ENCODE measurements at places on chromosomes 4 and X.

DNA sequence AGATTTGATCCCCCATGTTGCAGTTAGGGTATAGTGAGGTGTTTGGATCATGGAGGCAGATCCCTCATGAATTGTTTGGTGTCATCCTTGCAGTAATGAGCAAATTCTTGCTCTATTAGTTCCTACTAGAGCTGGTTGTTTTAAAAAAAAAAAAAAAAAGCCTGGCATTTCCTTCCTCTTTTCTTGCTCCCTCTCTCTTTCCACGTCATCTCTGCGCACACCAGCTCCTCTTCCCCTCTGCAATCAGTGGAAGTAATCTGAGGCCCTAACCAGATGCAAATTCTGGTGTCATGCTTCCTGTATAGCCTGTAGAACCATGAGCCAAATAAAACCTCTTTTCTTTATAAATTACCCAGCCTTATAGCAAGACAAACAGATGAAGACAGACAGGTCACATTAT, 24.5 kb downstream of the WDR17 start:
- peak; percentile 66 for DNase-seq

GRCh38 chr4:70984589-70984988, 8.9 kb upstream of the DCK start:
- peak; percentile 12 for DNase-seq

GRCh38 chr4:7513671-7514070, 78.9 kb upstream of the PSAPL1 start:
- DNase-seq = no peak

GRCh38 chr4:7857238-7857701, 82.4 kb downstream of the AFAP1 start:
- DNase-seq = no peak

DNA sequence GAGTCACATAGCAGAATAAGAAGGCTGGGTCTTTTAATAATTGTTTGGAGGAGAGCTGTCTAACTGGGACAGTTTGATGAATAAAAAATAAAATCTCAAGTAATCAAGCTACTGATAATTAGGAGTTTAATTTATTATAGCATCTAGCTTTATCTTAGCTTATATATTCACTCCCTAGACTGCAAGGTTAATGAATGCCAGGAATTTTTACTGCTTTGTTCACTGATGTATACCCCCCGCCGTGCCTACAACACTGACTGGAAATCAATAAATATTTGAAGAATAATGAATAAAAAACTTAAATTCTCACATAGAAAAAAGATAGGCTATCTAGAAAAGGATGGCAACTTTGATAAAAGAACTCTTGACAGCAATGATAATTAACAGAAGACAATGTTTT, 59.7 kb downstream of the IQCM start:
- DNase-seq = no peak

- no peak for DNase-seq
Observed at GRCh38 chrX:50495616-50496015, 25.0 kb upstream of the DGKK start.

DNA sequence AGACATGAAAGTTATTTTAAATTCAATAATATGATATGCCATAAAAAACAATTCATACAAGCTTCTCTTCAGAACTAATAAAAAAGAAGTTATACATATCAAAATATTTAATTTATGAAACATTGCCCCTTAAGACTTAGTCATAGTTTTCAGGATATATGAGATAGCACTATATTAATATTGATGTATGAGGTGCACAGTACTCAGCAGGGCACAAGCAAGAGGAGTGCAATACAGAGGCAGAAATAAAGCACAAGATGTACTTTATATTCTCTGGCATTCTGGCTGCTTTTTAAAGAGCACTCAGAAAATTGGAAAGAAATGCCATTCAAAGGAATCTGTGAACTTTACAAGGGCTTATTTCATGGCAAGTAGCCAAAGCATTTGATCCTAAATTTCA, 274.9 kb downstream of the CPXCR1 start:
- DNase-seq = no peak

GRCh38 chrX:49184294-49185281, 1.6 kb downstream of the PRICKLE3 start:
- DNase-seq = peak; percentile 58

GRCh38 chrX:128816919-128817318, 706.4 kb downstream of the SMARCA1 start:
- DNase-seq = peak; percentile 16

DNA sequence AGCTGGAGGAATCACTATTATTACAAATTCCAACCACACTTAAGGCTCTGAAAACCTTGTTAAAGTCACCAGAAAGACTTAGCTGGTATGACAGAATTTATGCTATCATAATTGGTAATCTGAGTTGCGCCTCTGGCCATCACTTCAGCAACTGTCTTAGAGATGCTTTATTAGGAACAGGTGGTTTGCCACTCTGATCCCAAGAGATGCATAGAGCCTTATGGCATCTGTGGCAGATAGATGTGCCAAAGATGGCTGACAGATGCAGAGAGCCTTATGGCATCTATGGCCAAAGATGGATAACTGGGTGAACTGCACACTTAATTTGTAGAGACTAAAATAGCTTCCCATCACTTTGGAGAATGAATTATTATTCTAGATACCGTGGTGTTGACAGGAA, 32.3 kb upstream of the PLAC8 start:
- DNase-seq = no peak

DNA sequence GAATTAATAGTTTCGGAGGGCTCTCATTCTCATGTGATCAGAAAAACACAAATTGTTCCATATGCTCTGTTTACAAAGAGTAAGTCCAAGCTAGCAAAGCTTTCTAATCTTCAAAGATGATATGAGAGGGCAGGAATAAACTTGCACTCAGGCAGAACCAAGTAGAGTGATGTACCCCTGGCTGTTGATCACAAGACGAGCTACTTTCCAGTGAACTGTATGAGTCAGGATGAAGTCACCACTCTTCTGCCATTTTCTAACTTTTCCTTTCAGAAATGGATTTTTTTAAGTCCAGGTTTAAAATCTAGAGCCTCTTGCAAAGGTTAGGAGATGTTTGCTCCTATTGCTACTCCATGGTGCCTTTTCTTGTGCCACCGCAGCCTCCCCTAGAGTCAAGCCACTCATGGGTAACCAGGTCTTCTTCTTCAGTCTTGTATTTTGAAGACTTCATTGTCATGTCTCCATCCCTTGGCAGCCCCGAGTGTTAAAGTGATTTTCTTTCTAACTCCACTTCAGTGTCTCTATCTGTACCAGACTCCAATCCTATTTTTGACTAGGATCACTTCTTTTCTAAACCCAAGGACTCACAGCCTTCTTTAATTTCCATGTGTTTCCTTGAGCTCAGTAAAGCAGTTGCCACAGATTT, 171.9 kb upstream of the GALNT7 start:
- no peak for DNase-seq

DNA sequence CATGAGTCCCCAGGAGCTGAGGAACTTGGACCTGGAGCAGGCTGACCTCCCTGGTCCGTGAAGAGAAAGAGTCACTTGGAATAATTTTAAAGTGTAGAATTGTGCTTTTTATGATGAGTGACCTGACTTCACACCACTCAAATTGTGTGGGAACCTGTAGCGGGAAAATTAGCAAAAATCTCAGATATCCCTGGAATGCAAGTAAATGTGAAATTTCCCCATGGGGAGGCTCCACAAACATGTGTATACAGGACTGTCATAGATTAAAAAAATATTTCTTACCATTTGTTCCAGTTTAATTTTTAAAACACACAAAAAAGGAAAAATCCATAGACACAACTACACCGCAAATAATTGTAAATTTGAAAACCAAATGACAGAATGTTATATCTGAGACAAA, 1079.6 kb upstream of the PABPC4L start:
- no peak for DNase-seq

DNA sequence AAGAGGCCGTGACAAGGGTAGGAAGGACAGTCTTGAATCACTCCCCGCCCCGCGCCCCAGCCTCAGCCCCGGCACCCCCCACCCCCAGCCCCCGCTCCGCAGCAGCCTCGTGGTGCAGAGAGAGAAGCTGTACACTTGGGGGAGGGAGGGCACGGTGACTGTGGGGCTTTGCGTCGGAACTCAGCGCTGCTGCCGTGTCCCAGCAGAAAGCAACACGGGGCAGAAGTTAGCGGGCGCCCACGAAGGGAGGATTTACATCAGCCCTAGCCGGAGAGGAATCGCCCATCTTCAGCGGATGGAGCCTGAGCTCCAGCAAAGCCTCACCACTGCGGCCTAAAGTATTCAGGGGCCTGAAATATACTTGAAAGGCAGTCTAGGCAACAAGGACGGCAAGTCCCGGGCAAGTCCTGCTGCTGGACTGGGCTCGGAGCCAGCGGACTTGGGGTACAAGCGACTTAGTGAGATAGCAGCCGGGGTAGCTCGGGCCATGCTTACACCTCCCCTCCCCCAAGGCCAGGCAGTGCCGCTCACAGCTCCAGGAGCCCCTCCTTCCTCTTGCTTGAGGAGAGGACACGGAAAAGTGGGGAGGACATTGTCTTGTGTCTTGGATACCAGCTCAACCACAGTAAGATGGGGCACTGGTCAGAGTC, 18.5 kb upstream of the OPN1LW start:
- peak; percentile 64 for DNase-seq

DNA sequence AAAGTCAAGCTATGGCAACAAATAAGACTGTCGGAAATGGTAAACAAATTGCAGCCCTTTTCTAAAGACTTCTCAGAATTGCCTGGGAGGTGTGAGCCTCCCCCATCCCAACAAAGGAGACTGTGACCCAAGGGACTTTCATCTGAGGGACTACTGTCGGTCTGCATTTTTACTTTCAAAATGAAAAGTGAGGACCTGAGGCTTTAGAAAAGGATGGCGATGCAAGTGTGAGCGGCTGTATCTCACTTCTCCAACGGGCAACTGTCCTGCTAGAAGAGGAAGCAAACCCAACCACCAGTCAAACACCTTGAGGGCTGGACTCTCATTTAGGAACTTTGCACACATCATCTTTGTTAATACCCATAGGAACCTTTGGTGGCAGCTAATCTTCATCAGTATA, 62.6 kb upstream of the CLNK start:
- DNase-seq = no peak

DNA sequence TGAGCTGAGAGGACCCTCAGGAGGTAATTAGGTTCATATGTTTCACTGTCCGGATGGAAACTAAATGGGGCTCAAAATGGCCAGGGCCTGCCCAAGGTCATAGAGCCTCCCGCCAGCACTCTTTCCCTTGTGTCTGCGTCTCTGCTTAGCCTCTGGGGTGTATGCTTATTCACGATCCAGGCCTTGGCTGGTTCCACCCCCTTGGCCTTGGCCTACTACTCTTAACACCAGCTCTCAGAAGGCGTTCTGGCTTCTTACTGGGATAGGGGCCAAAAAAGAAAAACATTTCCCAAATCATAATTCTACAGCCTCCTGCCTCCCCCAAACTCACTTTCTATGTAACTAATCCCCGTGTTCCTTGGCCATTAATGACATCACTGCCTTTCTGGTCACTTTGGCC, 68.8 kb downstream of the RTL5 start:
- DNase-seq = no peak

DNA sequence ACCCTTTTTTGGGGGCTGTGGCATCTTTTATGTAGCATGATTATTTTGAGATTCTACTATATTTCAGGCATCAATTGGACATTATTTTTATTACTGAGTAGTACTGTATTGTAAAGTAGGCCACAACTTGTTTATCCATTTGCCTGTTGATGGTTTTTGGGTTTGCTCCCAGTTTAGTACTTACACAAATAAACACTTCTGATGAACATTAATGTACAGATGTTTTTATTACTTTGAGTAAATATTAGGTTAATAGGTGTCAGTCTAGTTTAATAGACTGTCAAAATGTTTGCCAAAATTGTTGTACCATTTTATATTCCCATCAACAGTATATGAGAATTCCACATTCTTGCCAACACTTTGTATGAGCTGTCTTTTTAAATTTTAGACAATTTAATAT, 214.9 kb upstream of the MAD2L1 start:
- no peak for DNase-seq

DNA sequence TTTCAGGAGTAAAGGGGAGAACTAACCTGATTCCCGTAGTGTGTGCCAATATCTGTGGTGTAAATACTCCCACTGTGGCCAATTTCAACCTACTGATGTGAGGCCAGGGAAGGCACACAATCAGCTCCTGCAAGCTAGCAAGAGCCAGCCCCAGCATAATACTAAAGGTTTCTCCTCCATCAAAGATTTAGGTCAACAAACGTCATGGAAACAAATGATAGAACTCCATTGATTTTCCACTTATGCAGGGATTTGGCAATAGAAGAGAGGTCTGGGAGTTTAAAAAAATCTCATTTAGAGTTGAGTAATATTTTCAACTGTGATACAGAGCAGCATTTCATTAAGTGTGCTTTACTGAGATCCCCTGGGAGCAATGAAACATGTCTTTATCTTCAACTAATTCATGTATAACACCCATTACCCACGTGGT, 15.8 kb upstream of the VEGFD start:
- no peak for DNase-seq

DNA sequence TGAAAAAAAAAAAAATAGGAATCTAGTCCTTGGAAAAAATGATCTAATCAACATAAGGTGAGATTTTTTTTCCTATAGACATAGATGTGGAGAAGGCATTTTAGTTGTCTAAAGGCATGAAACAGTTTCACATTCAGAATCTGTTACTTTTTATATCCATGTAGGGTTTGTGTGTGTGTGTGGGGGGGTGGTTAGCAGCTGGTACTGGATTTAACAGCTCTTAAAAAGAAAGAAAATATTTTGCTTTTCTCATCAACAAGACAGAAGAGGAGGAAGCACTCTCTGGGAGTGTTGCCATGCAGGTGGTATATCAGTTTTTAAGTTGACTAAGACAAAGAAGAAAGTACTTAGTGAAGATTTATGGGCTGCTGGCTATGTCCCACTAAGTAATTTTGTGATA, 122.3 kb downstream of the VCX3B start:
- no peak for DNase-seq

DNA sequence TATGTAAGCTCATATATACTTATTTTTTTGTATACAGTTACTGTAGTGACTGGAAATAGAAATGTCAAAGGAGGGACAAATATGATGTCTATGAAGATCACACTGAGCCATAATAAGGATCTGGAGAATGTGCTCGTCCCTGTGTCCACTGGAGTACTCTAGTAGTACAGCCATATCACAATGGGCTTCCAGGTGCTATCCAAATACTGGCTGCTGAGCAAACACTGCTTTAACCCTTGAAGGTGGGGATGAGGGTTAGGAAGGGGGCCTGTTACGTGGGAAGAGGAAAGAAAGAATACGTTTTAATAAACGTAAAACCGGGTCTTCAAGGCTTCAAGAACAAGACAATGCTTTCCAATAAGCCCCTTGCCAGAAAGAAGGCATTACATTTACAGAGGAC, 29.8 kb upstream of the TMEM150C start:
- no peak for DNase-seq

- DNase-seq = no peak
Observed at GRCh38 chrX:24014388-24015018, 12.5 kb downstream of the KLHL15 start.

- DNase-seq = no peak
Observed at GRCh38 chr4:26804925-26805324, 55.7 kb upstream of the STIM2 start.

DNA sequence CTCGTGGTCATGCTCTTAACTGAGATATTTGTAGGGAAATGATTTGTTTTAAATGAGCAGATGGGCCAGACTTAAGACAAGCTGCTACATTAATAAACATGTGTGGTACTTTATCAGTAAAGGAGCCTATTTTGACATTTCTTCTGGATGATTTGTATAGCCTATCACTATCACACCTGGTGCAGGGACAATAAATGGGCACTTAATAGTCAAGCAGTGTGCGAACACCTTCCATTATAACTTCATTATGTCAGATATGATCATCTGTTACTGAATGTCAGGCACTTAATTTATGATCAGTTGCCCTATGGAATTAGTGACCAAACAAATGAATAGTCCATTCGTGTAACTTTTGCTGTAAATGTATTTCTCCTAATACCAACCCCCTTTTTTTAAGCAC, 628.8 kb downstream of the ADGRL3 start:
- no peak for DNase-seq

GRCh38 chr4:71186566-71187403, 152.0 kb upstream of the SLC4A4 start:
- peak; percentile 49 for DNase-seq

All from hematopoietic multipotent progenitor cell treated with erythropoietin and hydrocortisone succinate and interleukin-3 and kit ligand, for 6 days (in vitro differentiated cells).